Panc1 (cell line): ENCODE measurements at places on chromosomes 13 and 19.

DNA sequence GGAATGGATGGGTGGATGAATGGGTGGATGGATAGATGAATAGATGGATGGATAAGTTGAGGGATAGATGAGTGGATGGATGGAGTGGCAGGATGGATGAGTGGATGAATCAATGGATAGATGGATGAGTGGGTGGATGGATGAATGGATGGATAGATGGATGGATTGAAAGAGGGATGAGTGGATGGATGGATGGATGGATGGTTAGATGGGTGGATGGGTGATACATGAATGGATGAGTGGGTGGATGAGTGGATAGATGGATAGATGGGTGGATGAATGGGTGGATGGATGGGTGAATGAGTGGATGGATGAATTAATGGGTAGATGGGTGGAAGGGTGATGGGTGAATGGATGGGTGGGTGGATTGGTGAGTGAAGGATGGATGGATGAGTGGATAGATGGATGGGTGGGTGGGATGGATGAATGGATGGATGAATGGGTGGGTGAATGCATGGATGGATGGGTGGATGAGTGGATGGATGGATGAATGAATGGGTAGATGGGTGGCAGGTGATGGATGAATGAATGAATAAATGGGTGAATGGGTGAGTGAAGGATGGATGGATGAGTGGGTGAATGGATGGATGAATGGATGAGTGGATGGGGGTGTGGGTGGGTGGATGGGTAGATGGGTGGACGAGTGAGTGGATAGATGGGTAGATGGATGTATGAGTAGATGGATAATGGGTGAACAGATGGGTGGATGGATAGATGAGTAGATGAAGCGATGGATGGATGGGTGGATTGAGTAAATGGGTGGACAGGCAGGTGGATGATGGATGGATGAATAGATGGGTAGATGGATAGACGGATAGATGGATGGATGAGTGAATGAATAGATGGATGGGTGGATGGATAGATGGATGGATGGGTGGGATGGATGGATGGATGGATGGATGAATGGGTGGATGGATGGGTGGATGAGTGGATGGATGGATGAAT is 17.7 kb downstream of the GNA15 start:
- DNase-seq, result no peak

DNA sequence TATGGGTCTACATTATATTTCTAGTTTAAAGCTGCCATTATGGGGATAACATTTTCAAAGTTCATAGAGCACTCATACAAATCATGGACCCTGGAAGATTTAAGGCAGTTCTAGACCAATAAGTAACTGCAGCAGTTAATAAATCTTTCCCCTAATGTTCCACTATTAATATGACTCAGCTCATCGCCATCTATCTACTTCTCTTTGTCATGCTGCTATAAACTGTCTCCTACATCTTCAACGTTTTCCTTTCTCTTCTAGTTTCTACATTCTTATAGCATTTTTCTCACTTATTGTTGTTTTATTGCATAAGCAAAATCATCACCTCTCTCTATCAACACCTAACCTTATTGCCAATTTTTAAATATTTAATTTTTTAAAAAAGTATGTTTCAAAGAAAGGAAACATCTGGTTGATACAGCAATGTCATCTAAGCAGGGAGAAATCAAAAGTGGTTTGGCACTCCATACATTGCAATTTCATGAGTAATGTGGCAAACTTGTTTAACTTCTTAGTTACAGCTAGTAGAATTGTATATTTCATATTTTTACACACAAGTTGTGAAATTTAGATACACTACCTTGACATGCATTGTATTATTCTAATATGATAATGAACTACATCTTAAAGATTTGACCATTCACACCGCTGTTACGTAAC is 1500.4 kb upstream of the MIR17HG start:
- no peak for DNase-seq

DNA sequence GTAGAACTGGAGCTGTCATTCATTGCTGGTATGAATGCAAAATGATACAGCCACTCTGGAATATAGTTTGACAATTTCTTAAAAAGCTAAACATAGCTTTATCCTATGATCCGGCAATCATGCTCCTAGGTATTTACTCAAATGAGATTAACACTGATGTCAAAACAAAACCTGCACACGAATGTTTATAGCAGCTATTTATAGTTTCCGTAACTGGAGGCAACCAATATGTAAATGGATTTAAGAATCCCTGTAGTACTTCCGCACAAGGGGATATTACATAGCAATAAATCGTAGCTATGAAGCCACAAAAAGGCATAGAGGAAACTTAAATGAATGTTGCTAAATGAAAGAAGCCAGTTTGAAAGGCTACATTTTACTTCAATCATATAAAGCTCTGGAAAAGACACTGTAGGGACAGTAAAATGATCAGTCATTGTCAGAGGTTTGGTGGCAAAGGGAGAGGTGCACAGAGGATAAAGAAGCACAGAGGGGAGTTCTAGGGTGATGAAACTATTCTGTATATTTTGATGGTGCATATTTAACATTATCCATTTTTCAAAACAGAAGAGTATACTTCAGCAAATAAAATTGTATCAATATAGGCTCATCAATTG is 1893.0 kb upstream of the PCDH20 start:
- DNase-seq, result no peak

- no peak for DNase-seq
These were observed 94.3 kb upstream of the MBNL2 start for GRCh38 chr13:97127842-97128241.

DNA sequence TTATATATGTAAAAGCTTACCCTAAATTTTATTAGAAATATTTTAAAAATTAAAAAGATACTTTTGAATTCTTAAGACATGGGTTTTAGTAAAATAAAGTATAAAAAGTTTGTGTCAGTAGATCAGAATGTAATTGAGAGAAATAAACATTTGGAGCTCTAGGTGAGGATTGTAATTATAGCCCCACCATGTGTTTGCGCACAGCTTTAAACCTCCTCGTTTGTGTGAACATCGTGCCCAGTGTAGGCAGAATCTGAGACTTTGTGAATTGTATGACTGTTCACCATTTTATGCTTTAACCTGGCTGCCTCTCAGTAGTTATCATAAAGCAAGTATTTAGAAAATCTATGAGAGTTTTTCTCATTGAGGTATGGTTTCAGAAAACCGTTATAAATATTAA is 29.1 kb downstream of the CUL4A start:
- DNase-seq, result no peak
